Right lung (tissue), 10 donors: ENCODE measurements at places on chromosomes 12 and 14.

GRCh38 chr12:15485466-15485865, 163.2 kb downstream of the PTPRO start:
- DNase-seq = no peak

- no peak for DNase-seq
Observed at GRCh38 chr12:71178162-71178561, 20.4 kb upstream of the TSPAN8 start.

DNA sequence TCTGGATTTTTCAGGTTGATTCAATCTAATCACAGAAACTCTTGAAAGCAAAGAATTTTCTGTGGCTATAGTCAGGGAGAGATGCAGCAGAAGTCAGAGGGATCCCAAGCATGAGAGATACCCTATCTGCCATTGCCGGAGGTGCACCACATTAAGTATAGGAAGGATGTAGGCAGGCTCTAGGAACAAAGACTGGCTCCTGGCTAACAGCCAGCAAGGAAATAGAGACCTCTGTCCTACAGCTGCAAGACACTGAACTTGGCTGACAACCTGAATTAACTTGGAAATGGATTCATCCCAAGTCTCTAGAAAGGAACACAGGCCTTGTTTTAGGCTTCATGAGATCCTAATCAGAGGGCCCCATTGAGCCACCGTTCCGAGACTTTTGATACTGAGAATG, 364.9 kb upstream of the FLRT2 start:
- DNase-seq = peak; percentile 11

GRCh38 chr12:117538032-117538690, 176.7 kb upstream of the NOS1 start:
- no peak for DNase-seq

DNA sequence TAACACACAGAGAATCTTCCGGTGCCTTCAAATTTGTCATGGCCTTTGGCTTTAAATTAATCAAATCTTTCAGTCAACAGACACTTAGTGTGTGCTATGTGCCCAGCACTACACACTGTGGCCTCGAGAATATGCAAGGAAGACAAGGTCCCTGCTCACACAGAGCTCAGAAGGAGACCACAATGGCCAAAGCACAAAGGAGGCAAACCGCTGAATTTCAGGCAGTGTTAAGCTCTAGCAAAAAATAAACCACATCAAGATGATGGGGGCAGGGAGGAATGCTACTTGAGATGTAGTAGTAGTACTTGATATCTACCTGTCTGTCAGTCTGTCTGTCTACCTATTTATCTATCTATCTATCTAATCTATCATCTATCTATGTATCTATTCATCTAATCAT, 227.9 kb downstream of the TMEM132D start:
- DNase-seq = no peak
